ENCODE measurements at places on chromosomes 2 and 18.

DNA sequence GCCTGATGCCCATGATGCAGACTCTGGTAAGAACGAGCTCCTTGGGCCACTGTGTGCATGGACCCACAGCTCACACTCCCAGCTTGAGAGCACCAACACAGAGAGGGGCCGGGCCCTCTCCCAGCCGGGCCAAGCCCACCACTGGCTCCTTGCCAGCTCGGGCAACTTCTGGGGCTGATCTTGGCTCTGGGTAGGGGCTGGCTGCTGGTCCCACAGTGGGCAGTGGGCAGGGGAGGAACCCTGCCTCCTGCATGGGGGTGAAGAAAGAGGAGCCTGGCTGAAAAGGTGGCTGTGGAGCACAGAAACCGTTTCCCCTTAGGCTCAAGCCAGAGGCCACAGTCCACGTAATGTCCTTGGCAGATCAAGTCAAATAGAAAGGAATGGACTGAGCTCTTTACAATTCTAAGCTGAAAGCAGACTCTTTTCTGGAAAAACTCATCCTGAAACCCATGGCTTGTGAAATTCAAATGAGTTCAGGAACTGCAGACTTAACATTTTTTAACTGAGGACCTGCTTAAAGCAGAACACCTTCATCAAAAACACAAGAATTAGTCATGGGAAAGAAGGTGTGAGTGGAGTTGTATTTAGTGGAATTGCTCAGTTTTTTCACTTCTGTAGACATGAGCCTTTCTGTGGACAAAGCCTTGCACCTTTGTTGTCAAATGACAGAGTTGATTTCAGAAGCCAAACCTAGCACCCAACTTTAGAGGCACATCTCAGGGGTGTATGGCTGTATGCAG lies 104.9 kb downstream of the STPG4 start:
- DNase-seq: no peak

DNA sequence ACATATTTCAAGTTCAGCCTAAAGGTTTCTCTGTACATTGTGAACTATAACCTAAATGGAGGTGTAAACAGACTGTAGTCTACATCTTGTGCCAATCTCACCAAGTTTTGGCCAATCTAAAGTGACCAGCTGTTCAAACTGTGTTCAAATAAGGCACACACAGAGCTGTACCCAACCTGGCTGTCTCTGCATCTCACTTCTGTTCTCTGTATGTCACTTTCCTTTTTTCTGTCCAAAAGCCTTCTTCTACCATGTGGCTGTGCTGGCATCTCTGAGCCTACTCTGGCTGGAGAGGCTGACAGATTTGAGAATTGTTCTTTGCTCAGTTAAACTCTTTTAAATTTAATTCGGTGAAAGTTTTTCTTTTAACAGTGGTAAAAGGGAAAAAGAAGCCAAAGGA lies 817.9 kb downstream of the SOCS6 start:
- no peak for DNase-seq

- DNase-seq: no peak
Measured at GRCh38 chr2:35293261-35293660, 1062.3 kb upstream of the CRIM1 start.

DNA sequence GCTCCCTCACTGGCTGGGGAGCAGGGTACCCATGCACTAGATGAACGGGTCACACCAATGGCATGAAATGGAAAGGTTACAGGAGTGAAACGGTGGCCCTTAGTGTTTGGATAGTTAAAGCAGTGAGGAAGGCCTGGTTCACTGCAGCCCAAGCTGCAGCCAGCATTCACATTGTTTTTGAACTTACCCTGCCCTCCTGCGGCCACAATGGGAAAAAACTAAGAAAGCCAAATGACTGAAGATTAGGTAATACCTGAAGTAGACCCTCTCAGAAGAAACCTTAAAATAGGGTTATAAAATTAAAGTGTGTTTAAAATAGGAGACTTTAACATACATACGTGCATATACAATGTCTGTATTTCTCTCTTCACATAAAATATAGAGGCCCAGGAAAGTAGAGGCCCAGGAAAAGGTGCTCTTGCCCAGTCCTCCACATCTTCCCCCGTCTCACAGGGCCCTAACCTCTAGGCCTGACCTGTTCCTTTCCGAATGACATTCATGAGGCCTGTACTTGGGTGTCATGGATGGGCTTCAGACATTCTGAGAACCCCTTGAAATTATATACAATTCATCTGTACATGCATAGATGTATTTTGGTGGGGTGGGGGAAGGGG lies 33.3 kb downstream of the DOK1 start:
- peak; percentile 11 for DNase-seq

DNA sequence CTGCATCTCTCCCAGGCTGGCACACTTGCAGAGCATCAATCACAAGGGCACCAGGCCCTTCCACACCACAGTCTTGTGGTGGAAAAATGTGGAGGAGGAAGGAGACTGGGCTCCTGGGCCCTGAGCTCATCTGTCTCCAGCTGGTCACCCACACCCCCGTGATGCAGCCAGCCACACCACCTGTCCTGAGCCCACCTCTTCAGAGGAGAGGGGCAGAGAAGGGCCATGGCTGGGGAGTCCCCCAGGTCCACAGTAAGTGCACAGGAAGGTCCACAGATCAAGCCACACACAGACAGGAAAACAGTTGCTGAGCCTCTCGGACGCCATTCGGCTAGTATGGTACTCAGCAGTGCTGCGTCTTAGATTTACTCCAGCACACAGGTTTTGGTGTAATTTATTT lies 203.5 kb upstream of the SALL3 start:
- no peak for DNase-seq

DNA sequence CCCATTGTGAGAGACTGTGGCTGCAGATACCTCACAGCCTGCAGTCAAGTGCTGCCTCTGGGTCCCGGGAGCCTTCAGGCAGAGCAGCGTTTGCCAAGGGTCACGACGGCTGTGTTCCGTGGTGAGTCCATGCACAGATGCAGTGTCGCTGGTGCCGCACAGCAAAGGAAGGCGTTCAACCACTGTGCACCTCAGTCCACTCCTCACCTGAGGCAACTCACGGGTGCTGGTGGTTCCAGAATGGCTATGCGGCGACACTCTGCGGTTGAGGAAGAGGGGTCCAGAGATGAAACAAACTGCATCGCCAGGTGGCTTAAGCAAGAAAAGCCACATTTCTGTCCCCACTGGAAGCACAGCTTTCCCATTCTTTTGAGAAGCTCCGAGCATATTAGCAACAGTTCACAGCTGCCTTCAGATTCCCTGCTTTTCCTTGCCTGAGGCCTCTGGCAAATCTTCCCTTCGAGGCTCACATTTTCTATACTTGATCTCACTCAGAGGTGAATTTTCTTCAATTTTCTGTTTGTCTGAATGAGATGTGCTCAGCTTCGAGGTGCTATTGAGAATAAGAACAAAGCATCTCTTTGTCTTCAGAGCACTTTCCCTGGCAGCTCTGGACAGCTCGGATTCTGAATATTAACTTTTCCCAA lies 208.8 kb upstream of the TWIST2 start:
- no peak for DNase-seq

- DNase-seq: no peak
Measured at GRCh38 chr2:54593249-54593648, 130.2 kb upstream of the EML6 start.

- no peak for DNase-seq
Measured at GRCh38 chr2:188294352-188294926, 2.8 kb downstream of the GULP1 start.

DNA sequence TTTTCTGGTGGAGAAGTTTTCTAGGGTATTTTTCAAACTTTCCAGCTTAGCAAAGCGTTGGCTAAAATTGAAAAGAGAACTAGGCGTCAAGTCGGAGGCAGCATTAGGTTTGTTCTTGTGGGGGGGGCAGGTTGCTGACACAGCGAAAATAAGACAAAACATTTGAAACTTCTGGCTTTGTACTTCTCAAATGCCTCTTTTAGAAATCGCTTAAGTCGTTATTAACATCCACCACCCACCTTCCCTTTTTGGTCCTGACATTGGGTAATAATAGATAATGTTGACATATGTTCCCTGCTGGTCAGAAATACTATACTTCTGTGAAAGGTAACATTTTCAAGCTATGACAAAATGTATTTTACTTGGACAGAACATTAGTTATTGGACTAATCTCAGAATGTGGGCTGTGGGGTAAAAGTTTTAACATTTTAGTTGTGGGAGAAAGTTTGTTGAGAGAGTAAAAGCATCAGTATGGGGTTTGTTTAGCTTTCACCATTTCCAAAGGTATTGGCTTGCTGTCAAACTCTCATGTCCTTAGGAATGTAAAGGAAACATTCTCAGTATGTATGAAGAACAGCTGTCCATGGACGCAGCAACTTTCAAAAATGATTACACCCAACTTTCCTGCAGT lies 88.1 kb upstream of the ZEB2 start:
- no peak for DNase-seq

GRCh38 chr2:18444806-18445205 lies 115.6 kb downstream of the RDH14 start:
- DNase-seq: no peak

DNA sequence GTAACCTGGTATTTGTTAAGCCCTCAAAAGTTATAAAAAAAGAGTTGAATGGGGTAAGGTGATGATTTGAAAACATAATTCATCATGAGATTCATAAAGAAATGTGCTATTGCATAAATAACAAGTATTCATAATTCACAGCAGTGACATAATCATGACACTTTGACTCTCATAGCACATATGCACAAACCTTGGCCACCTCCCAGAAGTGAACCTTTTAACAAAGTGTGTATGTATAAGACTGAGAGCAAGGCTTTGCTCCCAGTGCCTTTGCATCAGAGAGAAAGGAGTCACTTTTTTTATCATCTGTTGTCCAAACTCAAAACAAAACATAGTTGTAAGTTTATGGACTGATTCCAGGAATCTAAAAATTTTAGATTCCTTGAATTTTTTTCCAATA lies 15.0 kb upstream of the HTR2B start:
- DNase-seq: no peak

DNA sequence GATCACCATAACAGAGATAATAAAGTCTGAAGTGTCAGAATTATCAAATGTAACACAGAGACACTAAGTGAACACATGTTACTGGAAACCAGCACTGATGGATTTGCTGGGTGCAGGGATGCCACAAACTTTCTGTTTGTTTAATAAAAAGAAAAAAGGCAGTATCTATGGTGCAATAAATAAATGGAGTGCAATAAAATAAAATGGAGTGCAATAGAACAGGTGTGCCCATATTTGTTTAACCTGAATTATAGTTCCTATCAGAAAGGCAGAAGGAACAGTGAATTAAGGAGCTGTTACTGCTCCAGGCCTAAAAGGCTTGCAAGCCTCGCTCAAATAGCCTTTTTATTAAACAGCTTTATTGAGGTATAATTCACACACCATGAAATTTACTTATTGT lies 81.0 kb upstream of the KIDINS220 start:
- DNase-seq: no peak

DNA sequence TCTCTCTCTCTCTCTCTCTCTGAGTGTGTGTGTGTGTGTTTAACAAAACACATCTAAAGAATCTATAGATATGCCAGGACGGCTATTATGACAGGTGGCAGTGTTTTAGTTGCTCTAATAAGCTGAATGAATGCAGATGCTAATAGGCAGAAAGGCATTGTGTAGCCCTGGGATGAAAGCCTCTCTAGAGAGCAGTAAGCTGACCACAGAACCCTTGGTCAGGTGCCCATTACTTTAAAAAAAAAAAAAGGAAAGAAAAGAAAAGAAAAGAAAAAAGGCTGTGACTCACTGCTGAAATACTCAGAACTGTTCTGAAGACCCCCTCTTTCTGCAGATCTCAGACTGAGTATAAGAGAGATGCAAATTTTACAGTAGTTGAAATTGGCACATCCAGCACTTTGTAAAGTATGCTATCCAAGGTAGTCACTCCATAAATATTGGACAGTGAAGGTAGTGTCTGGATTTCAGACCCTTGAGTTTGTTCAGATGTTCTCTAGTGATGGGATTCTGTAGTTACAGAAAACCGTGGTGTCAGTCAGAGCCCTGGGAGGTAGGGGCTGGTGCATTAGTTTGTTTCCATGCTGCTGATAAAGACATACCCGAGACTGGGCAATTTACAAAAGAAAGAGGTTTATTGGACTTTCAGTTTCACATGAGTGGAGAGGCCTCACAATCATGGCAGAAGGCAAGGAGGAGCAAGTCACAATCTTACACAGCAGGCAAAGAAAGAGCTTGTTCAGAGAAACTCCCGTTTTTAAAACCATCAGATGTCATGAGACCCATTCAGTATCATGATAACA lies 30.9 kb downstream of the OSBPL6 start:
- no peak for DNase-seq

DNA sequence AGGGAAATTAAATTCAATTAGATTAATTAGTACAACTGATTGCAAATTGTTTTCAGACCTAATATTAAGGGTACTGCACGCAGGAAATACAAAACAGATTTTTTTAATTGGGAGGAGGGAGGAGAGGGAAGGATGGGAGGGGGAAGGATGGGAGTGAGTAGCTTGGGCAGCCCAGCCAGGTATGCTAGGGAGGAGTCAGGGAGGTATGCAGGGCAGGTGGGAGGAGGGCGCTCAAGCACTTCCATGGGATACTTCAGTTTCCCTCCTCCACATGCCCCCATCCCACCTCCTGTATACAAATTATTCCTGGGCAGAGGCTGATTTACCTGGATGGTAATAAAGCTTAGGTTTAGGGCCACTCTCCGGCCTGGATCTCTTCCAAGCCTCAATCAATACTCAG lies 76.6 kb upstream of the CAPN13 start:
- DNase-seq: no peak

DNA sequence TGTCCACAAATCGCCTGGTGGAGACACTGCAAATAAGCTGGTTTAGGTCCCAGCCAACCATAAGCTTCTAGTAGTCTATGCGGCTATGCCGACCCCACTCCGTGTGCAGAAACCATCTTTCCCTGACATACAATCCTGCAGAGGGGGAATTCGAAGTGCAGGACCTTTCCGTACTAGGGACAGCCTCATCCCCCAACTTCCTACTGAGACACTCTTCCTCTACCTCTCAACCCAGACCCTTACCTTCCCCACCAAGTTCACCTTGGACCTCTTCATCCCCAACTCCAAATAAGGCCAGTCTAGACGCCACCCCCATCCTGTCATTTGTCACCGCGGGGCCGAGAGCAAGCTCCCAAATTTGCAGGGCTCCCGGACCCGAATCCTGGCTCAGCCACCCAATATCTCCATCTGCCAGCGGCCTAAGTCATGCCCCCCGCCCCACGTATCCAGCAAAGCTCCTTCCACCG lies 496 bp downstream of the SUCLG1 start:
- DNase-seq: peak; percentile 20

DNA sequence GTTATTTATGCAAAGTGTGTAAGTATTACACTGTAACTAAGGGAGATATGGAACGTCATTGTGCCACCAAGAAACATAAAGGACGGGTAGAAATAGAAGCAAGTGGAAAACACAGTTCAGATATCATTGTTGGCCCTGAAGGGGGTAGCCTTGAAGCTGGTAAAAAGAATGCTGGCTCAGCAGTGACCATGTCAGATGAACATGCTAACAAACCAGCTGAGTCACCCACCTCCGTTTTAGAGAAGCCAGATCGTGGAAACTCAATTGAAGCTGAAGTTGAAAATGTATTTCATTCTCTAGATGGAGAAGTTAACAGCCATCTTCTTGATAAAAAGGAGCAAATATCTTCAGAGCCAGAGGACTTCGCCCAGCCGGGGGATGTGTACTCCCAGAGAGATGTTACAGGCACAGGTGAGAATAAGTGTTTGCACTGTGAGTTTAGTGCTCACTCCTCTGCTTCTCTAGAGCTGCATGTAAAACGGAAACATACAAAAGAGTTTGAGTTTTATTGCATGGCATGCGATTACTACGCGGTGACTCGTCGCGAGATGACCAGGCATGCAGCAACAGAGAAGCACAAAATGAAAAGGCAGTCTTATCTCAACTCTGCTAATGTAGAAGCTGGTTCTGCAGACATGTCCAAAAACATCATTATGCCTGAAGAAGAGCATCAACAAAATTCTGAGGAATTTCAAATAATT lies 36.1 kb downstream of the ZNF407 start:
- DNase-seq: no peak

GRCh38 chr18:76764291-76764901 lies 58.0 kb upstream of the ZNF236 start:
- no peak for DNase-seq

Measured in activated CD4-positive, CD25-positive, alpha-beta regulatory T cell (primary cell).